ENCODE measurements at places on chromosomes 7 and 10.

DNA sequence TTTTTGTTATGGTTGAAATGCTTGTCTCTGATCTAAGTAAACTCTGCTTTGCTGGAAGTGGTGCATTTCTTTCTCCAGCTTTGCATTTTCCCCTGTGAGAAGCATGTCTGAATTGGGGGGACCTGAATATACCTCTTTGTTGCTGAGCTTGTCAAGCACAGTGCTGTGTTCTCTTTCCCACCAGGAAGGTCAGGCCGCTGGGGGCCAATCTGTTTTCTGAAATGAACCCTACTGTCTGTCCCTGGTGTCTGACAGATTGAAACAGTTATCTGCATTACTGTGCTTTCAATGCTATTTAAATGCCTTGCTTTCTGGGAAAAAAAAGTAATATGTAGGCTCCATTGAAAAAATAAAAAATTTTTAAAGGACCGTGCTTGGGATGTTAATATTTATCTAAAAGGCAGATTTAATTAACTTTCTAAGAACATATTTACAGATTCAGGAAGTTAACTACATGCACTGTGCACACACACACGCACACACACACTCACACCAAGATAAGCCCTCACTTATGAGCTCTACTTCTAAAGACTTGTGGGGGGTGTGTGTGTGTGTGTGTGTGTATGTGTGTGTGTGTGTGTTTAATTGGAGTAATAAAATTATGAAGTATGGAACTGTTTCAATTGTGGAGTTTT lies 127.0 kb upstream of the FZD1 start:
- no peak for DNase-seq

DNA sequence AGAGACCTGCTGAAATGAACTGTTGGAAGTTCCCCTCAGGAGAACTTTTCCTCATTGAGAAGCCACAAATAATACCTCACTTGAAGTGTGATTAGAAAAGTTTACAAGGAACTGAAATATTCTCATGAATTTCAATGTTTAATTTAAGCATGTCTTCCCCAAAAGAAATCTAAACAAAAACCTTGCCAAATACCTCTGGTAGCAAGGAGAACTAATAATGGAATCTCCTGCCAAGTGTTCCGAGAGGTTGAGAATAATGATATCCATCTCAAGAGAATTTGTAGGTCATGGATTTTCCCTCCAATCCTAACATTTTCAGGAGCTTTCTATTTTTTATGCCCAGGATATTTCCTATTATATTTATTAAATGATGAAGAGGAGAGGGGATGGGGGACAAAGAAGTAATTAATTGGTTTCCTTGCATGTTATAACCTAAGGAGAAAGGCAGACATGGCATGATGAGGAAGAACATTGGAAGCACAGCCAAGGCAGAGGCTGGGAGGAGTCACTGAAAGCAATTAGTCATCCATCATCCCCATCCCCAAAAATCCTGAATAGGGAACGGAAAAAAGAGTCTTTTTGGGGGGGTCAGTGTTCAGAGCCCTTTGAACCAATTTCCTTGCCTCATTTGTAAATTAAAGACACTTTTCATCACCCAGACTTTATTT lies 93.6 kb upstream of the IL6 start:
- DNase-seq: no peak

- peak; percentile 25 for DNase-seq
These were observed 586 bp upstream of the ANKRD26 start for GRCh38 chr10:27100813-27101347.

DNA sequence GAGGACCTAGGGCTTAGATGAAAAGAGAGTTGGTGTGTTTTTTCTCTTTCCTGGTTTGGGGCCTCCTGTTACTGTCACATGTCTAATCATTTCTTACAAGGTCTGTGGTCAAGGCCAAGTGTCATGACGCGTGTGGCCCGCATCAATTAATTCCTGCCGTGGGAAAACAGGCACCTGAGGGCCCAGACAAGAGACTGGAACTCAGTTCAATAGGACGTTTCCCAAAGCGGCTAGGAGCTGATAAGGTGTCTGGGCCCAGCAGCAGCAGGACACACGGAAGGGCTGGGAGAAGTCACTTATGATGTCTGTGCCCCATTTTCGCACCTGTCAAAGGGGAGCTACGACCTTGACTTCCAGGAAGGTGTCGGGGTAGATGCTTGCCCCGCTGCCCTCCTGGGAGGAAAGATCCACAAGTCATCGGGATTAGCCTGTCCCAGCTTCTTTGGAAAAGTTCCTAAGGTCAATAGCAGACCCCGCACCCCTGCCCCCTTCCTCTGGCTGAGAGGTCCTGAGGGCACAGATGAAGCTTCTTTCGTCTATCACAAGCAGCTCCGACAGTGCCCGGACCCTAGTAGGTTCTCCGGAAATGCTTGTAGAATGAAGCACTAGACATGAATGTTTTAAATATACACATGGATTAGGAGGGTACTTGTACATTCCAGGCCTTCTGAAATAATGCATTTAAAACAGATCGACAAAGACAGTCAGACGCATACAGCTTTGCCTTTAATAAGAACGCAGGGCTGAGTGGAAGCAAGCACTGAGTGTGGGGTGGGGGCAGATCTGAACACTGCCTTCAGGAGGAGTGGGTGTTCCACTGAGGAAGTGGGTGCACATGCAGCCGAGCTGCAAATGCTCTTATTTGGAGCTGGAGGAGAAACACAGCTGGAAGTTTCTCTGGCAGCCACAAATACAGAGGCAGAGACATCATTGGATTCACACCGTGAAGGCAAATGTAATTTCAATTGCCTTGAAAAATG lies 237.5 kb upstream of the GRB10 start:
- DNase-seq: no peak

- DNase-seq: no peak
These were observed 72.0 kb upstream of the ABCB5 start for GRCh38 chr7:20543500-20543899.

Data from NCI-H526 treated with DMSO at 0.1 percent for 48 hours (cell line).